ENCODE measurements at places on chromosomes 12 and 14.

- no peak for DNase-seq
These were observed 104.0 kb downstream of the ETNK1 start for GRCh38 chr12:22728987-22729386.

GRCh38 chr12:18165422-18165871 is 75.5 kb upstream of the RERGL start:
- DNase-seq: peak; percentile 17

DNA sequence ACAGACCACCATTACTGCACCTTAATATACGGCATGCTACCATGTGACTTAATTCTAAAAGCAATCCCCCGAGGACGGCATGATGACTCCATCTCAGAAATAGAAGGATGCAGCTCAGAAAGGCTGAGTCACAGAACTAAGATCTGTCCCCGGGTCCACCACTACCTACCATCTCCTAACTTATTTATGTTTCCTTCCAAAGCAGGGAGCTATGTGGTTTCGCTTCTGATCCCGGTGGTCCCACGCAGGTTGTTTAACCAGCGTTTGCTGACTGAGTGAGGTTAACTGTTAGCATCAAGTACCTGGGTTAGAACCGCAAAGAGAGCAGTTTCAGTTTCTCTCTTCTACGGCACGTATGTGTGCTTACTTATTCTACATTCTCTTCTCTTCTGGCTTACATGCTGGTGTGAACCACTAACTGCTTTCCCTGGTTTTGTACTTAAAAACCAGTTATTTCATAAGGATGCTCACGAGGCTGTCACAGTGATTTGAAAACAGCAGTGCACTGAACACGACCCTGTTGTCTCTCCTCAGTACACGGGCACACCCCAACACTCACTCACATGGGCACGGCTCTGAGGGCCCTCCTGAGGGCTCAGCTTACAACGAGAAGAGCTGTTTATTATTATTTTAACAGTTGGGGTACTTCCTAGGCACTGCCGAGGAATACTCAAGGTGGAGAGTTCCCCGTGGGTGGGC is 66.7 kb downstream of the CCDC88C start:
- no peak for DNase-seq

- DNase-seq: no peak
These were observed 37.4 kb upstream of the PHC1 start for GRCh38 chr12:8876887-8877286.

GRCh38 chr12:65139389-65139788 is 18.3 kb upstream of the WIF1 start:
- no peak for DNase-seq

DNA sequence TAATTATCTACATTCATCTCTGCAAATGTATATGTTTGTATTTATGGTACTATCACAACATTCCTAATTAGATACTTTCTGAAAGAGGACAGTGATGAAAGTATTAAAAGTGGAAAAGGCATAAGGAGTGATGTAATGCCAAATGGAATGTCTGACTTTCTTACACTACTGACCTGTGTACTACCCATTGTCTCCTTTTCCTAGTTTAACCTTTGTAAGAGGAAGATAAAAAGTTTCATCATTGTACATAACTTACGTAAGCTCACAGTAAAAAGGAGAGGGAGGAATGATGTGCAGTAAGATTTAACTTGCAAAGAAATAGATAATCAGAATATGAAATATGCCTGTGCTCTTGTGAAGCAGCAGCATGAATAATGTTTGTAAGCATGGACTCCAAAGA is 55.9 kb downstream of the SOX5 start:
- no peak for DNase-seq

GRCh38 chr14:63632932-63633514 is 8.6 kb downstream of the WDR89 start:
- no peak for DNase-seq

GRCh38 chr14:67270145-67270753 is 29.0 kb downstream of the PALS1 start:
- no peak for DNase-seq

DNA sequence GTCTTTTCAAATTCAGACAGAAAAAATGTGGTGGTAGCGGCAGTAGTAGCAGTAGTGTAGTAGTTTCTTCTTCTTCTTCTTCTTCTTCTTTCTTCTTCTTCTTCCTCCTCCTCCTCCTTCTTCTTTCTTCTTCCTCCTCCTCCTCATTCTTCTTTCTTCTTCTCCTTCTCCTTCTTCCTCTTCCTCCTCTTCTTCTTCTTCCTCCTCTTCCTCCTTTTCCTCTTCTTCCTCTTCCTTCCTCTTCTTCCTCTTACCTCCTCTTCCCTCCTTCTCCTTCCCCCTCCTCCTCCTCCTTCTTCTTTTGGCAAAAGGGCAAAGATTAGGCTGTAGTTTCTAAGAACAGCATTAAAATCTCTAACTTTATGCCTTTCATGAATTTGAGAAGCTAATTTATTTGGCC is 59.6 kb upstream of the INSM2 start:
- no peak for DNase-seq

DNA sequence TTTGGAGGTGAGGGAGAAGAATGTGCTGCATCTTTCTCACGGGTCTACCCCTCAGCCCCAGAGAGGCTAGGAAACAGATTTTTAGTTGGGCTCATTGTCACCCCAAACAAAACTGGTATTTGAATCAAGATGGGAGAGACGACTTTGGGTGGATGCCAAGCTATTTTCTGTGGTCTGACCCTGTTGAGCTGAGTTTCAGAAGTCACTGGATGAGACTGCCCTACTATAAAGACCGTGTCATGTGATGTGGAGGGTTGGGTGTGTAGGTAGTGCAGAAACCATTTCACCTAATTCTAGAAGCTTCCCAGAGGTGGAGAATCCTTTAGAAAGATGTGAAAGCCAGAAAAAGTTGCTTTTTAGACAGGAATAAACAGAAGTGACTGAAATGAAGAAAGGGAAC is 60.2 kb downstream of the IFT43 start:
- no peak for DNase-seq

DNA sequence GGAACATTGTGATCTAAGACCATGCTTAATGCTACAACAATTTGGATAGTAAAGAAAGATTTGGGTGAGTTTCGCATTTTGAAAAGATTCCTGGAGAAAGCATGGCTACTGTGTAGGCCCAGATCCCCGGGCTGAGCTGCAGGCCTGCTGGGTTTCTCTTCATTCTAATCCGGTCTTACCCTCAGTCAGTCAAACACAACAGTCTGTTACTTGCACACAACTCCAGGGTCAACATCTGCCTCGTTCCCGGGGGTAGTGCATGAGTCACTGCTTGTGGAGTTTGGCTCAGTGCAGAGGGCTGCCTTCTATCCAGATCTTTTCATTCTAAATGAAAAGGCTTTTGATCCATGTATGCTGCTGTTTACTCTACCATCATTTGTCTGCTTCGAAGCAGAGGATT is 60.4 kb upstream of the SEL1L start:
- no peak for DNase-seq

DNA sequence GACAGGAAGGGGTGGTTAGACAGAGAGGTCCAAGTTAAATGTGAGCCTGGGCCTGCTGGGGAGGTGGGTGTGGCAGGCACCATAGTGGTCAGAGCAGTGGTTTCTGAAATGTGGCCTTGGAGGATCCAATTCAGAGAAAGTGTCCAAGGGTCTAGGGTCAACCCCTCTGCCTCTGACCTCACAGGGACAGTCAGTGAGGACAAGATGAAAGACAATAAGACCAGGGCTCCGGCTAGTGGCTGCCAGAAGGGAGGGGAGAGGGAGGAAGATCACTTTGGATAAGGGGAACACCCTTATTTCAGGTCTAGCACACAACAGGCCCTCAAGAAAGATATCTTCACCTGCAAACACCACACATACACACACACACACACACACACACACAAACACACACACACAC is 335.1 kb downstream of the MED13L start:
- no peak for DNase-seq

GRCh38 chr12:25957793-25958427 is 572 bp upstream of the RASSF8 start:
- DNase-seq: peak; percentile 12

- DNase-seq: no peak
These were observed 12.1 kb downstream of the ASB2 start for GRCh38 chr14:93964281-93964680.

DNA sequence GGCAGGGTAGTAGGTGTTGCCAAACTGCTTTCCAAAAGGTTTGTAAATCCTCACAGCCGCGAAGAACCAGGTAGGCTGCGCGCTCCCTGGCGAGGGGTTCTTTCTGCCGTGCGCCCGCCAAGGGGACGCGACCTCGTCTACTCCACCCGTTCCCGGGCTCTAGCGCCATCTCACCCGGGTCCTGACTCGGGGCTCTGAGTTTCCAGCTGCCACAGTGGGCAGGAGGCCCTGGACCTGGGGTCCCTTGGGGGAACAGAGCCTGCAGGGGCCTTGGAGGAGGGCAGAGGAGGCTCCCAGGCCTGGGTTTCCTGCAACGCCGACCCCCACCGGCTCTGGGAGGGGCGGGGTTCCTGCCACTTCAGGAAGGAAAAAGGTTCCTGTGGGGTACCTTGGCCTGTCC is 706 bp downstream of the ANHX start:
- DNase-seq: no peak

DNA sequence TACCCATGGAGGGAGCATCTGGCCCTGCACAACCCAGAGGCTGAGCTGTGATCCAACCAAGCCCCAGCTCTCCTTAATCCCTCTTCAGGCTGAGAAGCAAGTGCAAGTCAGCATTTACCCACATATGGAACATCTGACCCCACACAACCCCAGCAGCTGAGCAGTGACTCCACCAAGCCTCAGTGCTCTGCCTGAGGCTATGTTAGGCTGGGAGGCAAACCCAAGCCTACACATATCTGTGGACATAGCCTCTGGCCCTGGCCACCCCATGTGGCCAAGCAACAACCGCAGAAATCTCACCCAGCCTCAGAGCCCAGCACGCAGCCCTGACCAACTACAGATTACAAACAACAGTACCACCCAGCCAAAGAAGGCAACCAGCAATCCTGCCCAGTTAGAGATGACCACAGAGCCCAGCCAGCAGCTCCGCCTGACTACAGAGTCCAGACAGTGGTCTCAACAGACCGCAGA is 142.8 kb downstream of the NUAK1 start:
- no peak for DNase-seq

Data from NCI-H345 (cell line).